ENCODE measurements at places on chromosomes 1 and 21.
A peak's percentile ranks its signal among the peaks of the same experiment; 100 is the strongest.

- no peak for DNase-seq
These were observed 27.3 kb downstream of the FAM151A start for GRCh38 chr1:54595956-54596498.

DNA sequence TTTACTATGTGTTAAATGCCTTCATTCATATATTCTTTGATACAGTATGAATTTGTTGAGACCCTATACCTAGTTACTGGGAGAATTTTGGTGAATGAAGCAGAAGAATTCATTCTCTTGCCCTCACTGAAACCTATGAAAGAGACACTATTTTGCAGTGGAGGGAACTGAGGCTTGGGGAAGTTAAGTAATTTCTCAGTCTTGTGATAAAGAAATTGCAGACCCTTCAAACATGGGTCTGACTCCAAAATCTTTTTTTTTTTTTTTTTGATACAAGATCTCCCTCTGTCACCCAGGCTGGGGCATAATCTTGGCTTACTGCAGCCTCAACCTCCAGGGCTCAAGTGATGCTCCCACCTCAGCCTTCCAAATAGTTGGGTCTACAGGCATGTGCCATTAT lies 132.1 kb downstream of the DNM3 start:
- no peak for DNase-seq

- DNase-seq, result peak; percentile 37
These were observed at the start of gene EPHB2 for GRCh38 chr1:22710701-22711049. EPHB2 (plus strand) TSS chr1:22710839; CDS start chr1:22710983, 144 bp downstream.

DNA sequence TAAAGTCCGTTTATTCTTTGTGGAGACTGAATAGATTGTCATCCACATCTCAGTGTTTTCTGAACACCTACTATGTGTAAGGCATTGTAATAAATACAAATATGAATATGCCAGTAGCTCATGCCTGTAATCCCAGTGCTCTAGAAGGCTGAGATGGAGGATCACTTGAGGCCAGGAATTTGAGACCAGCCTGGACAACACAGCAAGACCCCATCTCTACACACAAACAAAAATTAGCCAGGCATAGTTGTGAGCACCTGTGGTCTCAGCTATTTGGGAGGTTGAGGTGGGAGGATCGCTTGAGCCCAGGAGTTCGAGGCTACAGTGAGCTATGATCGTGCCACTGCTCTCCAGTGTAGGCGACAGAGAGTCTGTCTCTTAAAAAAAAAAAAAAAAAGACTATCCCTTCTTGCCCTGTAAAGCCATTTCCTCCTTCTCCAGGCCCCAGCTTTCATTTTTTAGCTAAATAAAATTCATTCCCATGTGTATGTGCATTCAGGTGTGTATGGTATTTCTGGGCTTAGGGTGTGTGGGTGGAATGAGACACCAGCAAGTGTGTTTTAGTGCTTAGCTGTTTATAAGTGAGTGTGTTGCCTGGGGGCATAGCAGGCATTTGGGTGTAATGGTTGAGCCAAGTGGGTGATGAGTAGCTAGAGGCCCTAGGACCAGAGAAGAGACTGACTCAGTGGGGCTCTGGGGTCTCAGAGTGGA lies 7.8 kb downstream of the CELSR2 start:
- DNase-seq, result no peak

- DNase-seq, result no peak
These were observed 2.7 kb upstream of the COL6A2 start for GRCh38 chr21:46095083-46095719.

DNA sequence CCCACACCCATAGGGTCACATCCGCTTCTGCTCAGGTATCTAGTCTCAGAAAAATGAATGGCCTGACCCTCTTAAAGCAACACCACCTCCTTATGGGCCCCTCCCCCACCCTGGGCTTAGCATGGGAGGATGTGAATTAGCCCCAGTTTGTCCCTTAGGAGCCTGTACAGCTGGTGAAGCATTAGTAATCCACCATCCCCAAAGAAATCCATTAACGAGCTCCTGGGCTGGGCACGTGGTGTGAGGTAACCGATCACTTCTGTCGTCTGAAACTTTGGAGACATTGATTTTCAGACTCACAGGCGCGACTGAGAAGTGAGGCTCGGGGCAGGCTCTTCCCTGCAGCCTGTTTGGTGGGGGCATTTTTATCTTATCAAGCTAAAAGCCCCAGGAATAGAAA lies 10.5 kb downstream of the RASSF5 start:
- DNase-seq, result no peak

GRCh38 chr1:28928314-28928941 lies 14.1 kb downstream of the EPB41 start:
- DNase-seq, result no peak

- DNase-seq, result no peak
These were observed 55.5 kb upstream of the TRAPPC10 start for GRCh38 chr21:43956670-43957035.

DNA sequence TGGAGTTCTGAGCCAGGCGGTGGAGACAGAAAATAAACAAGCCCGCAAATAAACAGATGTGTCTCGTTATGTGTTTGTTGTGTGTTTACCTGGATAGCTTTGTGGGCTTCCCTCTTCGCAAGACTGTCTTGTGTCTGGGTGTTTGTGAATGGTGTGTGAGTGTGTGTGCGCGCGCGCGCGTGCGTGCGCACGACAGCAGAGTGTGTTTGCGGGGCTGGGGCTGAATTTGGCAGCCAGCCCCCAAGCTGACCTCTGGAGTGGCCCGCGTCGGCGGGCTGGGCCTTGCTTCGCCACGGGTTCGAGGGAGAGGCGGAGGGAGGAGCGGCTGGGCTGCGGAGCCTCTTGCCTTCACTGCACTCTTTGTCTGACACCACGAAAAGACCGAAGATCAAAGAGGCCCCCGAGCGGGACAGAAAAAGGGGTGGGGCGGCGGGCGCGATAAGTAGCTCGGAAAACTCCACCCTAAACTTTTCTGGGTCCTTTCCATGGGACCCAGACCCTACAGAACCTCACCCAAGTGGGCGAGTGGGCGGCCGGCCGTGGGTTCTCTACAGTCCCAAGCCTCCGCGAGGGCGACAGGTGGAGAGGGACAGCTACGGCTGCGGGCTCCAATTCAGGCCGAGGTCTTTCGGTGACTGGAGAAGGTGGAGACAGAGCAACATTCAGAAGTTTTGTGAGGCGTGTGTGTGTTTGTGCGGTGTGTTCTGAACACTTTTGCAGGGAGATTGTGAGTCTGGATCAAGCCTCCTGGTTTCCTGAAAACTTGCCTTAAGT lies 14.5 kb downstream of the PAX7 start:
- no peak for DNase-seq

DNA sequence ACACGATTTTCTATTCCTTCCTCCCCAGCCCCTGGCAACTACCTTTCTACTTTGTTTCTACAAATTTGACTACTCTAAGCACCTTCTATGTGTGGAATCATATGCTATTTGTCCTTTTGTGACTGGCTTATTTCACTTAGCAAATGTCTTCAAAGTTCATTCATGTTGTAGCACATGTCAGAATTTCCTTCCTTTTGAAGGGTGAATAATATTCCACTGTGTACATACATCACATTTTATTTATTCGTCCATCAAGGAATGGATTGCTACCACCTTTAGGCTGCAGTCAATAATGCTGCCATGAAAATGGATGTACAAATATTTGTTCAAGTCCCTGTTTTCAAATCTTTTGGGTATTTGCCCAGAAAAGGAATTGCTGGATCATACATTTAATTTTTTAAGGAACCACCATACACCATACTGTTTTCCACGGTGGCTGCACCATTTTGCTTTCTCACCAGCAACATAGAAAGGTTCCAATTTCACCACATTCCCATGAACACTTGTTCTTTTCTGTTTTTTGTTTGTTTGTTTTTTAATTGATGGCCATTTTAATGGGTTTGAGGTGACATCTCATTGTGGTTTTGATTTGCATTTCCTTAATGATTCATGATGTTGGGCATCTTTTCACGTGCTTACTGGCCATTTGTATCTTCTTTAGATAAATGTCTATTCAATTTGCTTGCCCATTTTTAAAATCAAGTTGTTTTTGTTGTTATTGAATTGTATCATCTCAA lies 3.3 kb upstream of the PDZK1 start:
- DNase-seq, result no peak

DNA sequence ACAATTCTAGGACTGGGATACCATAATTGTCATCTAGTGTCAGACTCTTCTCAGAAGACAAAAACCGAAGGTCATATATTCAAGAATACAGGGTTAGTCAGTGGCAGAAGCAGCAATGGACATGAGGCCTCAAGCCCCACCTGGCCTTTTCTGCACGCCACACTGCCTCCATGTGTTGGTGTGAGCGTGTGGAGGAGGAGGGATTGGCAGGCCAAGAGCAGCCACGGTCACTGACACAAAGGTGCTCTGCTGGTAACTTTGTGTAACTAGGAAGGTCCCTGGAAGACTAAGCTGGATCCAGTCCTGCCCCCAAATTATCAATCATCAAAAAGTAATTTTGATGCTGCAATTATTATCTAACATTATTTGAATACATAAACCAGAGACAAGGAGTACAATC lies 34.9 kb downstream of the HSF2BP start:
- DNase-seq, result no peak

- no peak for DNase-seq
These were observed 47.2 kb downstream of the PTPRF start for GRCh38 chr1:43577655-43578542.

GRCh38 chr1:31783846-31784245 lies 19.7 kb upstream of the ADGRB2 start:
- no peak for DNase-seq

GRCh38 chr1:180360333-180361075 lies 130.4 kb downstream of the LHX4 start:
- DNase-seq, result no peak

- no peak for DNase-seq
These were observed 50.5 kb upstream of the GFI1 start for GRCh38 chr1:92536980-92537884.

DNA sequence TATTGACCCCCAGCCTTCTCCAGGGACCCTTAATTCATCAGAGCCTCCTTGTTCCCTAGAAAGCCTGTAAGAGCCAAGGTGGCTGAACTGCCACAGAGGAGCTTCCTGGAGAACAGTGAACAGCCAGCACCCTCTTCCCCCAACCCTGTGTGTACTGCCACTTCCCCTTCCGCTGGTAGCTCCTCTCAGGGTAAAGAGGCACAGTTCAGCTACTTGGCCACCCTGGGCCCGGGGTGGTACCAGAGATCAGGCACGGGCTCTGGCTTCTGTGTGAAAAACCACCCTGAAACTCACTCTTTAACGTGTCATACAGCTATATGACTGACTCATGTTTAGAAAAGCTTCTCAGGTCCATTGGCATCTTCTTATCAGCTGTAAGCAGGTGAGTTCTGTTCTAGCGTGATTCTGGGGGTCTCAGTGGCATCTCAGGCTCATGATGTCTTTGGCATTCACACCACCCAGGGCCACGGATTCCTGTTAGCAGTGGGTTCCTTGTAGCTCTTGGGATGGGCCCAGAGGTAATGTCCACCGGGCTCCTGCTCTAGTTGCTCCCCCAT lies 22.4 kb downstream of the ARMH1 start:
- no peak for DNase-seq

DNA sequence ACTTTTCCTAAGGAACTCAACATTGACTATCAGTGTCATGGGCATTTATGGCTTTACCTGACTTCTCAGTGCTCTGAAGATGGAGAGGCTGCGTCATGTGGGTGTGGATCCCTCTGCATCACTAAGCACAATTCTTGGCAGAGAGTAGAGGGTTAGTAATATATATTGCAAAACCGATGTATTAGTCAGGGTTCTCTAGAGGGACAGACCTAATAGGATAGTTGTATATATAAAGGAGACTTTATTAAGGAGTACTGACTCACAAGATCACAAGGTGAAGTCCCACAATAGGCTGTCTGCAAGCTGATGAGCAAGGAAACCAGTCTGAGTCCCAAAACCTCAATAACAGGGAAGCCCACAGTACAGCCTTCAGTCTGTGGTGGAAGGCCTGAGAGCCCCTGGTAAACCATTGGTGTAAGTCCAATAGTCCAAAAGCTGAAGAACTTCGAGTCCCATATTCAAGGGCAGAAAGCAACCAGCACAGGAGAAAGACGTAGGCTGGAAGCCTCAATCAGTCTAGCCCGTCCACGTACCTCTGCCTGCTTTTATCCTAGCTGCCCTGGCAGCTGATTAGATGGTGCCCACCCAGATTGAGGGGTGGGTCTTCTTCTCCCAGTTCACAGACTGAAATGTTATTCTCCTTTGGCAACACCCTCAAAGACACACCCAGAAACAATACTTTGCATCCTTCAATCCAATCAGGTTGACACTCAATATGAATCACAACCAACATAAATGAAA lies 159.7 kb upstream of the NRIP1 start:
- no peak for DNase-seq

DNA sequence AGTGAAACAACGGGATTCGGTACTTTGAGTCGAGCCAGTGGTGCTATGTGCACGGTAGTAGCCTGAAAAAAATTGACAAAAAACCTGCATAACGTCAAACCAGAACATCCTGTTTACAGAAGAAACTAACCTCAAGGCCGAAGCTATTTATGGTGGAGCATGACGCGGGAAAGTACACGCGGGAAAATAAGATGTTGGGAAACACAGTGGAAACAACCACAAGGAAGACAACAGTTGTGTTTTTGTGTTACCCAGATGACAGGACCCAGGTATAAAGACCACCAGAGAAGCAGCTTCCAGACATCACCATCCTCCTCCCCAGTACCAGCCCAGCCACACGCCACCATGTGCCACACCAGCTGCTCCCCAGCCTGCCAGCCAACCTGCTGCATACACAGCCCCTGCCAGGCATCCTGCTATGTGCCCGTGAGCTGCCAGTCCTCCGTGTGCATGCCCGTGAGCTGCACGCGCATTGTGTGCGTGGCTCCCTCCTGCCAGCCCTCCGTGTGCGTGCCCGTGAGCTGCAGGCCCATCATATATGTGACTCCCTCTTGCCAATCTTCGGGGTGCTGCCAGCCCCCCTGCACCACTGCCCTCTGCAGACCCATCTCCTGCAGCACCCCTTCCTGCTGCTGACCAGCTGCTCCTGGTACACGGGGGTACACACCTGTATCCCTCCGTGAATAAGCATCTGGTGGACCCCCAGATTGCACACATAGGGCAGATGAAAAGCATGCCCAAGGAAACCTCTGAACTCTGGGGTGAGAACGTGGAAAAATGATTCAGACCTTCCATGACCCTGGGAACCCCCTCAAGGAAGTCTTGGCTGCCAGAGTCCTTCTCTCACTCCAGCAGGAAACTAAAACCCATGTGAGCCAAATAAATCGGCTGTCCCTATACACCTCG lies at the start of gene KRTAP12-3:
KRTAP12-3 (plus strand) TSS at position 298 of the 906 bp plus-strand sequence; CDS start at position 346, 48 bp downstream.
- no peak for DNase-seq

GRCh38 chr1:46394108-46394871 lies at the start of gene FAAH:
FAAH (plus strand) TSS chr1:46394317; CDS start chr1:46394349, 32 bp downstream.
- DNase-seq, result peak; percentile 62

- DNase-seq, result no peak
These were observed 535.8 kb upstream of the DAB1 start for GRCh38 chr1:57959531-57960241.

DNA sequence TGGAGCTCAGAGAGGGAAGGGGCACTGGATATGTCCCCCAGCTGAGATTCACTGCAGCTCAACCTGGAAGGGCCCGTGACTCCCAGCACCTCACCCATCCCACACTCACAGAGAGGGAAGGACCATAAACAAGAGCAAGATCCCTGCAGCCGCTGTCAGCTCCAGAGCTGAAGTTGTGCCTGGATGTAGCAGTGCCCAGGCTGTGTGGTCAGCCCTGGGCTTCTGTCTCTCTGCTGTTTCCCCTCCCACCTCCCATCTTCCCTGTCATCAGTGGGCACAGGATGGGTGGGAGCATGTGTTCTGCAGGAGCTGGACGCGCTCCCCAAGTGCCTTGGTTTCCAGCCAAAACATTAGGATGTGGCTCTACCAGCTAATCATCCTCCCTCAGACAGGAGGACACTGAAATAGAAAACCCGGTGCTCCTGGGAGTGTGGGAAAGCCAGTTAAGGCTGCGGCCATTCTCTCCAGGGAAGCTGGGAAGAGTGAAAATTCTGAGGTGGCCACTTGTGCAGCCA lies 282.7 kb downstream of the NPHP4 start:
- DNase-seq, result no peak

Measured in NCI-H1105 (cell line).